ENCODE measurements at places on chromosomes 12 and 14. TPM values are rescaled to one million over a fixed set of nuclear protein-coding genes. Genes with fewer than 3 reads are reported as not detected.

- DNase-seq = no peak
Observed at GRCh38 chr12:88693837-88694445, 113.7 kb upstream of the KITLG start.

DNA sequence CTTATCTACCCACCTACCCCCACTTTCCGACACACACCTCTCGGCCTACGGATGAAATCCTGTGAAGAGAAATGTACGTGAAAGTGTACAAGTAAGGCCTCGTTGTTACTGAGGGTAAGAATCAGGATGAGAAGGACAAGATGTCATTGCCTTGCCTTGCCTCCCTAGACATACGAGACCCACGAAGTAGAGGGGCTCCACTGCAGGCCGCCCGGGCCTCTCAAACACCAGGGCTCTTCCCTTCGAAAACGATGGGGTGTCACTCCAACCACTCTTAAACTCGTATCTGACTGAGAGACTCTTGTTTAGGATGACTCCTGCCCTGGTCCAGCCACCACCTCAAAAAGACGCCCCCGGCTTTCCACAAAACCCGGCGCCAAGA, 498 bp downstream of the RACGAP1 start:
- DNase-seq = no peak

Gene EPS8
- polyA plus RNA-seq = 13.0 TPM

DNA sequence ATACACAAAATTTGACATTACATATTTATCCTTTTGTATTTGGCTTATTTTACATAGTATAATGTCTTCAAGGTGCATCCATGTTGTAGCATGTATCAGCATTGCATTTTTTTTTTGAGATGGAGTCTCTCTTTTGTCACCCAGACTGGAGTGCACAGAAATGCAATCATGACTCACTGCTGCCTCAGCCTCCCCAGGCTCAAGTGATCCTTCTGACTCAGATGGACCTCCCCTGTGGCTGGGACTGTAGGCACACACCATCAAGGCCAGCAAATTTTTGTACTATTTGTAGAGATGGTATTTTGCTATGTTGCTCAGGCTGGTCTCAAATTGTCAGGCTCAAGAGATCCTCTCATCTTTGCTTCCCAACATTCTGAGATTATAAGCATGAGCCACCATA, 214.4 kb upstream of the ALG10B start:
- DNase-seq = no peak

GRCh38 chr14:100783630-100784370, 42.1 kb upstream of the MEG3 start:
- peak; percentile 68 for DNase-seq

- no peak for DNase-seq
Observed at GRCh38 chr12:46663318-46663717, 162.5 kb downstream of the SLC38A4 start.

Measured in brain (organoid and tissue), 16 donors.